Activated CD4-positive, CD25-positive, alpha-beta regulatory T cell treated with anti-CD3 and anti-CD28 coated beads, Interleukin-2, amount 50 U/mL, for 72 hours (primary cell): ENCODE measurements at places on chromosomes 3 and 15.

DNA sequence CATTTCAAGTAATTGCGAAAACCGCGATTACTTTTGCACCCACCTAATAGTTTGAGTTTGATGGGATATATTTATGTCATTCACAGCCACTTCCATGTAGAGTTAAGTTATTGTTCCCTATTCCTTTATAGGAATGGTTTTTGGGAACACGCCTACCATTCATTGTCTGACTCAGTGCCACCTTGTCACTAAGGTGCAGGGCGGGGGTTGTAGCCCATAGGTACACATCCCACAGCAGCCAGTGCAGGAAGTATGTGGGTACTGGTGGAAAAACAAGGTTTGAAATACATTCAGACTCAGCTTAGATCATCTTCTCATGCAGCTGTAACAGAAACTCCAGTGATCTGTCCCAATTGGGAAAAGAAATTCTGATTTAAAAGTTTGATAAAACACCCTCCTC lies 48.2 kb upstream of the CFAP161 start:
- no peak for DNase-seq

GRCh38 chr15:24777307-24777706 lies 101.7 kb downstream of the NPAP1 start:
- no peak for DNase-seq

DNA sequence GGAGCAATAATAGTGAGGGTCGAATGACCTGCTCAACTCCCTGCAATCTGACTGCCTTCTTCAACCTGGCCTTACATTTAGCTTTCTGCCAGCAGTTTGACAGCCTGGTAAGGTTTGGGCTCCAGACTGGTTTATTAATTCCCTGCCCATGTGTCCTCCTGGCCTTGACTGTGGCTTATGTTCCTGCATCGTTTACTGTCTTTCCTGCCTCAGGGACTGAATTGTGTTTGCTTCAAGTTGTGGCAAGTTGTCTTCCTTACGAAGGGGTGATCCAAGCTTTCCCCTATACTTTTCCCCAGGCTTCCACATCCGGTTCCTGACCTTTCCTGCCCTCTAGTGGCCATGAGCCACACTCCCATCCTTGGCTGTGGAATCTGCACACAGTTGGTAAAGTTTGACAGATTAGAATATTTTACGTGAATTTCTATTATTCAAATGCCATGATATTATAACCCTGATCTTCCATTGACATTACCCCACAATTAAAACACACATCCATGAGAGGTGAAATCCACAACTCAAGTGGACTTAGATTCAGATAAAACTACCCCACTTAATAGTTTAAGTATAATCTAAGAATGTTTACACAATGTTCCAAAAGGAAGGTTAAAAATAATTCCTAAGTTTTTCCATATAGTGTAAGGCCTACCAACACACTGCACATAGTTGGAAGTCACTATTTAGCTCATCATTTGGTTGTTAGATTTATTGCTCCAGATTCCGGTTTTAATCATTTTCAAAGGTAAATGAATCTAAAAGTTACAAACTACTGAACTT lies 95.7 kb downstream of the NEDD4 start:
- no peak for DNase-seq

DNA sequence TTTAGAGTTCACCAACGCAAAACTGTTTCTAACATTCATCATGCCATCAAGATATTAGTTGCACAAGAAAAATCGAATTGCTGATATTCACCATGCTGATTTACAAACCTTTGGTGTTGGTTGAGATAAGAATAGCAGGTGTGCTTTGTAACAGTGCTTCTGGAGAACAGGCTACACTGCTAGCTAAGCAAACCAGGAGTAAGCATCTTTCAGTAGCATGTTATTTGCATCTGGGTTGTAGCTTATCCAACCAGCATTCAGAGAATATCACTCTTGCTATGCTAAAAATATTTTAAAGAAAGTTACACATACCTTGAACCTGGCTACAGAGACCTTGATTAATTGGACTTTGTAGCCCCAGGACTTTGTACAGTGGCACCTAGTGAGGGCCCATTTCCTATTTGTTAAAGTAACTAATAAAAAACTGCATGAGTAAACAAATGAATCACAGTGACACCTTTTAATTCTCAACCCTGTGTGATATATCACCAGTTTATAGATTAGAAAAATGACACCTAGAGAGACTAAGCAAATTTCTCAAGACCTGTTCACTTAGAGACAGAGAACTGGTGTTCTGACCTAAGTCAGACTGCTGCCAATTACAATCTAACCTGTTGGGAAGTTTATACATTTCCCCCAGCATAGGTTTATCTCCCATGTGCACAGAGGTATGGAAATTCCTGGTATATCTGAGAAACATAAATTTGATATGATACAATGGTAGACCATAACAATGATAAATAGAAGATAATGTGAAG lies 435.5 kb upstream of the TGFBR2 start:
- no peak for DNase-seq

- no peak for DNase-seq
Measured at GRCh38 chr3:43019006-43019809, 40.1 kb downstream of the GASK1A start.

DNA sequence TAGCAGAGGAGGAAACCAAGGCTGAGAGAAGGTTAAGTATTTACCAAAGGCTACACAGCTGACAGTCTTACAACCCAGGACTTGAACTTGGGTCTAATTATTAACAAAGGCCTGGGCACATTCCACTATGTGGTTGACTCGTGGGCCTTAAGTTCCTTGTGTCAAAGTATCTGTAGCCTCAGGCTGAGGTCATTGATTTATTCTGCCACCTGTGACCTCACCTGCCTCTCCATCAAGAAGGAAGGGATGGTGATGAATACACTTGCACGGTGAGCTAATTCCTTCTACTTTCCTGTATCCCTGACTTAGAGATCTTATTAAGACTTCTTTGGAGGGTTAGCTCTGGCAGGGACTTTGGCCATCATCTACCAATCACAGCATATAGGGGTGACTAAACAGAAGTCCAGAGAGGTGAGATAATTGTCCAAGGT lies 19.9 kb upstream of the LRRC58 start:
- no peak for DNase-seq

DNA sequence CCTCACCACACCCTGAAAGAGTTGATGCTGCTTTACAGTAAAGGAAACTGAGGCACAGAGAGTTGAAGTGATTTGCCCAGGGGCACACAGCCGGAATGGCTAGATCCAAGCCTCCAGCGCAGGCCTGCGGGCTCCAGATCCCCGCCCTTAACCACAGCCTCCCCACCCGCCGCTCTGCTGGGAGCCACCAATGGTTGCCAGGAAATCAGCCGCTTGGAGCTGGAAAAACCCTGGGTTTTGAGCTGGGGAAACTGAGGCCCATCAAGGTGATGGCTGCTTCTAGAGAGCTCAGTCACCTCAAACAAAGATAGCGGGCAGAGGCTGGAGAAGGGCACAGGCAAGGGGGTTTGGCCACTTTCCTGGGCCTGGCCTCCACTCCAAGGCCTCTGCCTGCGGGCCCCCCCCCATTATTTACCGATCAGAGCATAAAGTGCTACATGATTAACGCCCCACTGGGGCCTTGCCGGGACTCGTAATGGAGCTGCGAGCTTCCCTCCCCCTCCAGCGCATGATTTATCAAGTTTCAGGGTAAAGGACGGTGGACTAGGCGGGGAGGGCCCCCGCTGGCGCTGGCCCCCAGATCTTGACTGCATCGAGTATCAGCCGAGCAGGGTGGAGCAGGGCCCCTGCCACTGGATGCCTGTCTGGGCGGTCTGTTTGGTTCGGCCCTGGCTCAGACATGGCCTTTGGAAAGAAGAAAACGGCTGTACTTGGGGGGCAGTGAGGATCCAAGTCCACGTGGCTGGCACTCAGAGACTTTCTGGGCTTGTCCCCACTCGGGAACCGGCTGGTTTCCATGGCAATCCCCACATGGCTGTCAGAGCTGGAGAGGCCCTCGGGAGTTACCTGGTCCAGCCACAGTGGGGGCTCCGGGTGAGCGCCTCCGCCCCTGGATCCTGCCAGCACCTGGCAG lies 9.1 kb downstream of the PLXND1 start:
- no peak for DNase-seq

DNA sequence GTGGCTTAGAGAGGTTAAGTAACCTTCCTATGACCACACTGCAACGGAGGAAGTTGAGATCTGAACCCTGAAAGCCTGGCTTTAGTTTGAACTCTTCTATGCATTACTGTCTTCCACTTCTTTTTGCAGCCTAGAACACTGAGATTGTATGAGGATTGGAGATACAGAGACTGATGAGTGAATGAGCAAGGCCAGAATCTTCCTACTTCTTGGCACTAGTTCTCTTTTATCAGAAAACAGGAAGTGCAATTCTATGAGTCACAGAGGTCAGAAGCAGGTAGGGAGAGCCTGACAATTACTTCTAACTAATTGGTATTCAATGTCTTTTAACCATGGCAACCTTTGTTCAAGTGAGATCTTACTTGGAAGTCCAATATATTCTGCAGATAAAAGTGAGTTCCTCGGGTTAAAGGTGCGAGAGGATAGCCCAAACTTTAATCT lies 219.0 kb downstream of the SHQ1 start:
- no peak for DNase-seq
